ENCODE measurements at places on chromosomes 5 and 9.

DNA sequence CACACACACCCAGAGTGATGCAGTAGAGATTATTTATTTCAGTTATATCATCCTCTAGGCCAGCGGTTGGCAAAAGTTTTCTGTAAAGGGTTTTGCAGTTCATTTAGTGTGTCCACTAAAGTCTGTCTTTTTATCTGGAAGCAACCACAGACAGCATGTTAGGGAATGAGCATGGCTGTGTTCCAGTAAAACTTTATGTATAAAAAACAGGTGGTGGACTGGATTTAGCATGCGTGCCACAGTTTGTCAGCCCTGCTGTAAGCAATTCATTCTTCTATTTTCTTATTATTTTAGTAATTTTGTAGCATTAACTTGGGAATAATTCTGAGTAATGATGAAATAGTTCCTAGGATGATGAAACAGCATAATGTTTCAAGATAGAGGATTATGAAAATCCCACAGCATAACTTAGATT, 51.7 kb downstream of the CCNH start:
- DNase-seq = no peak

GRCh38 chr5:53073348-53073747, 36.2 kb downstream of the MOCS2 start:
- DNase-seq = no peak

DNA sequence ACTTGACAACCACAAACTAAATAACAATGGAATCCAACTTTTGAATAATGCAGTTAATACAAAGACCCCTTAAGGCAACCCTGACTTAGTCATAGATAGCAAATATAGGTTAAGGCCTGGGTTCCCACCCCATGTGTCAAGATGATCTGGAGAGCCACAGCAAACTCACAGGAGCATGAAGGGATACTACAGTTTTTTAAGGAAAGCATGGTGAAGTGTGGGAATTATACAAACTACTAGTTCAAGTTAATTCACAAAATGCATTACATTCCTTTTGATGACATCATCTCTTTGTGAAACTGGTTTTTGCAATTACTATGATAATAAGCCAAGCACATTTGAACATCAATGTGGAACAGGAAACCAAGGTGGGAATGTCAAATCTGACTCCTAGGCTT, 50.6 kb downstream of the LHFPL2 start:
- no peak for DNase-seq

DNA sequence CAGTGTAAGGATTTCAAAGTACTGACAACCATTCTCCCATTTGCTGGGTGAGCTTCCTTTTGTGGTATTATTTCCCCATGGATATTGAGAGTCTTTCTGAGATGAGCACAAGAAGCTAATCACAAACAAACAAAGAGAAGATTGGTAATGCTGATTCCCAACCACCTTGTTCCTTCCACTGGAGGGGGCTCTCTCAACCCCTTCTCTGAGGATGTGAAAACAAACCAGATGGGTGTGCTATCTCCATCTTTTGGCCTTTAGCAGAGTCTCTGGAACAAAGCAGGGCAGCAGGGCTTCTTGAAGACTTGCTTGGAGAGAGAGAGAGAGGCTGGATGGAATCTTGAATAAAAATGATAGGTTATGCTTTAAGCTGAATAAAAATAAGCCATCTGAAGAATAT, 576.7 kb upstream of the ZNF462 start:
- no peak for DNase-seq
